ENCODE measurements at places on chromosomes 3 and 15. TPM values are rescaled to one million over a fixed set of nuclear protein-coding genes. Genes with fewer than 3 reads are reported as not detected.

- DNase-seq: no peak
Measured at GRCh38 chr15:89794627-89795241, 18.6 kb downstream of the MESP2 start.

DNA sequence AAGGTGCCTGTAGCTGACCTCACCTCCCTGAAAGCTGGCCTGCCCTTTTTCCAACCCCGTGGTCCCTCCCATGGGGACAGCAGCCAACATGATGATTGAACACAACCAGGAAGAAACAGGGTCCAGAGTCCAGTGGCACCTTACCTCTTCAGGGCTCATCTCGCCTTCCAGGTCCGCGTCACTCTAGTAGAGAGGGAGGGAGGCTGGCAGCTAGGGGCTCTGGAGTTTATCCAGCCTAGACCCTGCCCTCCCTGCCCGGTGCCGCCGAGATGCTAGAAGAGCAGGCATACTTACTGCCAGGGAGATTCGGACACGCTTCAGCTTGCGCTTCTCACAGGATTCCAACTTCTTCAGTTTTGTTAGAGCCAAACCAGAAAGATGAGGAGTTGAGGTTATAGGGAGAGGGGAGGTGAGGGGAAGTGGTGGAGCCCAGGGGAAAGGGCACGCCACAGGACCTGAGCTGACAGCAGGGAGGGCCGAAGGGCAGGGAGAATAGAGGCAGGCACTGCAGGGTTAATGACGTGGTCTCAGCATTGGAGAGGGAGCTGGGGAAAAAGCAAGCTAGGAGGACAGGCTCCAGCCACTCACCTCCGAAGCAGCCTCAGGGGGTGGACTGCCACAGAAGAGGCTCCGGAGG is 9.1 kb downstream of the CLCN2 start:
- no peak for DNase-seq

Gene SLITRK3
- total RNA-seq: not detected

Gene MFSD1
- total RNA-seq: 35.3 TPM

DNA sequence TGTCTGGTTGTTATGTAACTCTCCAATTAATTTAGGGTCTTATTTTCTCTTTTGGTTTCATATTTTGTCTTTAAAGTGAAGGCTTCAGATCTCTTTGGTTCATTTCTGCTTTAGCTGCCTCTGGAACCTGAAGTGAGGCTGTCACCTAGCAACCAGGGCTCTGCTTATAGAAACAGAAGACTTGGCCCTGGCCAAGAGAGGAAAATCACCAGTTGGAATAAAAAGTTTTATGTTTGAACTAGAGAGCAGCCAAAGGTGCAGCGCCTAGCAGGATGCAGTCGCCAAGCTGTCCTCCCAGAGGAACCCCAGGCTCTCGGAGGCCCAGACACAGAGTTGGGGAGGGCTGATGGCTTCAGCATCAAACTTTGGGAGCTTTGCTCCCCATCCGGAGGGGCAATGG is 41.1 kb downstream of the LYZL4 start:
- DNase-seq: no peak

GRCh38 chr3:153443961-153444360 is 281.9 kb downstream of the RAP2B start:
- no peak for DNase-seq

GRCh38 chr15:45612790-45613415 is 21.9 kb upstream of the SQOR start:
- no peak for DNase-seq

Gene MASP1
- total RNA-seq: 0.83 TPM

Gene CHRNA3
- not detected for total RNA-seq
